ENCODE measurements at places on chromosomes 3 and 15.
A peak's percentile ranks its signal among the peaks of the same experiment; 100 is the strongest.

GRCh38 chr3:36649125-36649524 is 115.2 kb downstream of the DCLK3 start:
- no peaks in the 10 kb centered on the region for H3K36me3 ChIP-seq
- H3K27ac ChIP-seq = no peak overlapping the region
- H3K27me3 ChIP-seq = no peaks in the 10 kb centered on the region
- no peak overlapping the region for H3K4me3 ChIP-seq
- no peaks in the 10 kb centered on the region for H3K4me1 ChIP-seq
- no peak for DNase-seq

GRCh38 chr15:94125156-94125555 is 106.2 kb upstream of the MCTP2 start:
- no peaks in the 10 kb centered on the region for H3K4me1 ChIP-seq
- no peak overlapping the region for H3K27ac ChIP-seq
- no peaks in the 10 kb centered on the region for H3K36me3 ChIP-seq
- no peak overlapping the region for H3K4me3 ChIP-seq
- DNase-seq = no peak
- H3K27me3 ChIP-seq = no peaks in the 10 kb centered on the region

GRCh38 chr15:79674124-79674465 is 222.7 kb downstream of the MTHFS start:
- H3K27me3 ChIP-seq = no peaks in the 10 kb centered on the region
- no peak overlapping the region for H3K4me3 ChIP-seq
- no peak overlapping the region for H3K27ac ChIP-seq
- H3K4me1 ChIP-seq = no peaks in the 10 kb centered on the region

GRCh38 chr3:73523661-73524060 is 101.1 kb downstream of the PDZRN3 start:
- no peaks in the 10 kb centered on the region for H3K27me3 ChIP-seq
- DNase-seq = no peak
- no peak overlapping the region for H3K4me3 ChIP-seq
- no peak overlapping the region for H3K27ac ChIP-seq

DNA sequence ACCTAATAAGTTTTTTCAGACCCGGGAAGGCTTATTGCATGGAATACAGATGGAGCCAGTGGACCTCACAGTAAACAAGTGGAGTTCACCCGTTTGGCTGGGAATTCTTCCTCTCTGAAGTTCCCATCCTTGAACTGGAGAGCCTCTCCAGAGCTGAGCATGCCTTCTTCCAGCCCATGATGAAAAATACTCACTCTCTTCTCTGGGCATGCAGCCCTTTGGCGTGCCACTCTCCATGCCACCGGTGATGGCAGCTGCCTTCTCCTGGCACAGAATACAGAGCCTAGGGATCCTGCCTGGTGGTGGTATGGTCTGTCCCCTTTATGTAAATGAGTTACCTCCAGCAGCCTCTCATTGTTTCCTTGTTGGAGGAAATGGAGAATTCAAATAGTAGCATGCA is 150.8 kb downstream of the LEKR1 start:
- no peaks in the 10 kb centered on the region for H3K4me1 ChIP-seq
- DNase-seq = no peak
- H3K4me3 ChIP-seq = no peak overlapping the region
- no peaks in the 10 kb centered on the region for H3K27me3 ChIP-seq

DNA sequence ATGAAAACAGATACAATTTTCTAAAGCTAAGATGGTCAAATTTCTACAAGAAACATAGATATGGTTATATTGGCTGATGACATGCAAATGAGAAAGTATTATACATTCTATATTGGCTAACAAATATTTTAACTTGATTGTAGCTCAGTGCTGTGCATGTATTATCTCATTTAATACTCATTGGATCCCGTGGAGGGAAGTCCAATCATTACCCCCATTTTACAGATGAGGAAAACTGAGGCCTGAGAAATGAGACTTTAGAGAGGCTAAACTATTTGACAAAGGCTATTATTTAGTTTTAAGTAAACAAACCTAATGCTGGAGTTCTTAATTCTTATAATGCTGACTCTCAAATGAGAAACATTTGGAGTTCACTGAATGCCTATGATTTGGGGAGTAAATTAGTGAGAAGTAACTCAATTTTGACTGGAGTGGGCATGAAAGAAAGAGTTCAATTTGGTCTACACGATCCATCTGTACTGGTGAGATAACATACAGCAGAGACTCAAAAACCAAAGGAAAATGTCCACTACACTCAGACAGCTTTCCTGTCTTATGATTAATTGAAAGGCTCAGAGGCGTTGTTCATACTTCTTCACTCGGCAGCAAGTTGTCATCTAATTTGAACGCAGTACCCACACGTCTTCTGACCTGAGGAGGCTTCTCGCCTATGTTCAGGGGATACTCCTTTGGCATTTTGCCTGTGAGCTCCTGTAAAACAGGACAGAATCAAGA is 72.2 kb upstream of the LMOD3 start:
- no peak overlapping the region for H3K27ac ChIP-seq
- H3K4me3 ChIP-seq = no peak overlapping the region
- DNase-seq = no peak
- H3K36me3 ChIP-seq = peaks cover 24% of the 10 kb centered on the region
- H3K4me1 ChIP-seq = no peaks in the 10 kb centered on the region

- no peak for DNase-seq
- H3K27me3 ChIP-seq = no peaks in the 10 kb centered on the region
- no peaks in the 10 kb centered on the region for H3K36me3 ChIP-seq
These were observed 242.3 kb upstream of the ICE2 start for GRCh38 chr15:60721257-60721626.

DNA sequence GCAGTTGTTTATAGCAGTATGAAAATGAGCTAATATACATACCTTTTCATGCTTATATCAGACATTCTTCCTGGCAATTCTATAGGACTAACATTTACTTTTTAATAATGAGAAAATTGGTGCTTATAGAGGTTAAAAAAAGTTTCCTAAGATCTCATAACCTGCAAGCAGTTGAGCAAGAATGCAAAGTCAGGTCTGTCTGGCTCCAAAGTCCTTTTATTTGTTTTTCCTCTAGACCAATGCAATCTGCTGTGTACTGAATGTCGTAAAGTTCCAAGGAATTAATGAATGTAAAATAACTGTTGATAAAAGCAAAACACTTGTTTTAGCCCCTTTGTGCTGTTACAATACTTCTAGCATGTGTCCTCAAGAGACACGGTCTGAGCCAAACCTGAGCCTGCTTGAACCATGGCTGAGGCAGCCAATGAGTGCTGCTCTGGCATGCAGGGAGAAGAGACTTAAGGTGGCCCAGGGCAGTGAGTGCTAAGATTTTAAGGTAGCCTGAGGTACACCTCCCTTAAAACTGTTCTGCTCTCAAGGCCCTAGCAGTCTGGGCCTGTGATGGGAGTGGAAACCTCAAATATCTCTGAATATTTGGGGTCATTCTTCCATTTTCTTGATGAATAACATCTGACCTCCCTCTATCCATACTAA is 555.1 kb upstream of the NAALADL2 start:
- no peaks in the 10 kb centered on the region for H3K36me3 ChIP-seq
- H3K27ac ChIP-seq = no peak overlapping the region
- no peak overlapping the region for H3K4me3 ChIP-seq
- no peaks in the 10 kb centered on the region for H3K4me1 ChIP-seq

GRCh38 chr3:44248152-44248551 is 6.5 kb downstream of the TOPAZ1 start:
- peaks cover 10% of the 10 kb centered on the region for H3K27me3 ChIP-seq
- no peak overlapping the region for H3K27ac ChIP-seq
- H3K36me3 ChIP-seq = no peaks in the 10 kb centered on the region
- no peak for DNase-seq
- H3K4me3 ChIP-seq = no peak overlapping the region

DNA sequence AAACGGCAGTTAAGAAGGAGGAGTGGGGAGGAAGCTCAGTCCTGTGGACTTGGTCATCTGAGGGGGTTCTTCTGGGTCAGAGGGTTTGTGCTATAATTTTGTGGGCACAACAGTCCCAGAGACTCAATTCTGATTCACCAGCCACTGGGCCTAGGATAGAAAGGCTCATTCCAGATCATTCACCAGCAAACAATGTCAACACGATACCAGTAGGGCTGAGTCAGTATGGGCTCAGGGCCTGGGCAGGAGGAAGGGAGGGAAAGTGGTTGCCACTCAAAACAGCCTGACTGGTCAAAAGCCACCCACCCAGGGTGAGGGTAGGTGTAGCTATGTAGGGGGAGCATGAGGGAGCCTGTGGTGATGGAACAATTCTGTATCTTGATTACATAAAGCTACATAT is 86.9 kb upstream of the MEX3B start:
- H3K27ac ChIP-seq = no peak overlapping the region
- no peaks in the 10 kb centered on the region for H3K27me3 ChIP-seq
- H3K4me1 ChIP-seq = no peaks in the 10 kb centered on the region
- H3K36me3 ChIP-seq = peaks cover 3% of the 10 kb centered on the region
- DNase-seq = no peak
- H3K4me3 ChIP-seq = no peak overlapping the region

GRCh38 chr3:58167431-58168351 is 43.1 kb downstream of the DNASE1L3 start:
- no peak for DNase-seq
- H3K27ac ChIP-seq = no peak overlapping the region
- H3K27me3 ChIP-seq = no peaks in the 10 kb centered on the region
- no peak overlapping the region for H3K4me3 ChIP-seq

DNA sequence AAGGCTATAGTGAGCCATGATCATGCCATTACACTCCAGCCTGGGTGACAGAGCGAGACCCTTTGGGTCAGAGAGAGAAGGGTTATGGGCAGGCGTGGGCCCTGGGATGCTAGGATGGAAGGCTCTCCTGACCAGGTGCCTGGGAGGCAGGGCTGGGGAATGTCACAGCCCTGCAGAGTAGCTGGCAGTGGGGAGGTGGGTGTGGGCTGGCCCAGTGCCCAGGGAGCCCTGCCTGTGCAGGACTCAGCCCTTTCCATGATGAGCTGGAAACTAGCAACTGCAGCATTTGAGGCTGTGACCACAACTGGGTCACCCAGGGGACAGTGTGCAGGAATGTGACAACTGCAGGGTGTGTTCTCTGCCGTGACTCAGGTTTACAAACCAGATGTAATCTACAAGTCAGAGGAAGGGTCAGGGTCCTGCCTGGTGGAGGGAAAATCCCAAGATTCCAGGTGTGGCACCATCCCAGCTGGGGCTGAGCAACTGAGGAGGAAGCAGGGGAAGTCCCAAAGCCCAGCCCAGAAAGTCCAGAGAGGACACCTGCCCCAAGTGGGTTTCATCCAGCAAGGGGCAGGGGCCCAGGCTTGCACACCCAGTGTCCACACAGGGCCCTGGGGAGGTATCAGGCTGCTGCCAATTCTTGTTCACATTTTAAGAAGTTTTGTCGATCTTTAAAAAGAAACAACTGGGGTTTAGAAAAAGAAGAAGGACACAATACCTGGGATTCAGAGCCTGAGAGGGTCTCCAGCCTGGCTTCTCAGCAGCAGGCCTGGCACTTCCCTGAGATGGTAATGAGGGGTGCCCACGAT is 45.5 kb downstream of the SLC28A1 start:
- H3K4me3 ChIP-seq = no peak overlapping the region
- H3K27ac ChIP-seq = no peak overlapping the region
- no peak for DNase-seq
- no peaks in the 10 kb centered on the region for H3K27me3 ChIP-seq
- H3K4me1 ChIP-seq = peaks cover 6% of the 10 kb centered on the region

- H3K27me3 ChIP-seq = no peaks in the 10 kb centered on the region
- H3K36me3 ChIP-seq = peaks cover 8% of the 10 kb centered on the region
- H3K4me1 ChIP-seq = no peaks in the 10 kb centered on the region
- DNase-seq = no peak
These were observed 217.2 kb upstream of the UMPS start for GRCh38 chr3:124512881-124513609.

DNA sequence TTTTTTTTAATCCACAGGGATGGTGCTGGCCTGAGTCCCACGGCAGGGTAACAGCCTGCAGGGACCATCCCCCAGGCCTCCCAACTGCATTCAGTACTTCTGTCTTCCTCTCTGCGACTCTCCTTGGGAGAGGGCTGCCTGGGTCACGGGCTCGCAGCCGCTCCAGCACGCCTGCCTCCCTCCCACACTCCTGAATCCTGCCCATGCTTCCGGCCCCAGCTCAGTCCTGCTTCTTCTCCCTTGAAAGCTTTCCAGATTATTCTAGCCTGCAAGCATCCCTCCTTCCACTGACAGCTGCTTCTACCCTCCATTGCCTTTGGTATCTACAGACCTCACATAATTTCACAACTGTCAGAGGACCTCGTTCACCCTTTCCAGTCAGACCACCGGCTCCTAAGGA is 32.4 kb downstream of the MEGF11 start:
- no peak overlapping the region for H3K4me3 ChIP-seq
- DNase-seq = peak; percentile 51
- H3K27me3 ChIP-seq = no peaks in the 10 kb centered on the region
- no peaks in the 10 kb centered on the region for H3K36me3 ChIP-seq
- H3K27ac ChIP-seq = no peak overlapping the region

DNA sequence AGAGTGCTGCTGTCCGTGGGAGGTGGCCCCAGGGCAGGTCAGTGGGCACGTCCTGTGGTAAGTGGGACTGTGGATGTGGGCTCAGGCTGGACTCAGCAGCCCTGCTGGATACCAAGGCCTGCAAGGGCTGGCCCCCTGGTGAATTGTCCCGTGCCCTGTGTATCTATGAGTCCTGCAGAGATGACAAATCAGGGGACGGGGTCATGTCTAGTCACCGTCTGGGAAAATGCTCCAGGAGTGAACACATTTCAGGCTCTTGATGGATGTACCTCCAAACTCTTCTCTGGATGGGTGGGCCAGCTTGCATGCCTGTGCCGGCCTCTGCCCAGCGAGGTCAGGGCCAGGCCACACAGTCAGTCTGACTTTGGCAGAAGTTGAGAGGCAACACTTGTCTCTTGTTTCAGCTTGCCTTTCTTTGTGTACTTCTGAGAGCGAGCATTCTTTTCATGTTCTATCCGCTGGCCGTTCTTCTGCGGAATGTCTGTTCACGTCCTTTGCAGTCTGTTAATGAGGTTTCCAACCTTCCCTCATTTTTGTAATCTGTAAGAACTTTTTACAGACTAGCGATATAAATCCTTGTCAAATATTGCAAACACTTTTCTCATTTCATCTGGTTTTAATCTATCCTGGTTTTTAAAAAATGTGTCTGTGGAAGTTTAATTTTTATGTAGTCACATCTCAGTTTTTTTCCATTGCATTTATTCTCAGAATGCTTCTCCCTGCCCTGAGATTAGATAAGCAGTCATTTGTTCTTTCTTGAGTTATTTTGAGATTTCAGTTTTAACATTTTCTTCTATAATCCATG is 11.4 kb upstream of the STAB1 start:
- DNase-seq = no peak
- no peaks in the 10 kb centered on the region for H3K4me1 ChIP-seq
- no peaks in the 10 kb centered on the region for H3K27me3 ChIP-seq
- no peak overlapping the region for H3K4me3 ChIP-seq

DNA sequence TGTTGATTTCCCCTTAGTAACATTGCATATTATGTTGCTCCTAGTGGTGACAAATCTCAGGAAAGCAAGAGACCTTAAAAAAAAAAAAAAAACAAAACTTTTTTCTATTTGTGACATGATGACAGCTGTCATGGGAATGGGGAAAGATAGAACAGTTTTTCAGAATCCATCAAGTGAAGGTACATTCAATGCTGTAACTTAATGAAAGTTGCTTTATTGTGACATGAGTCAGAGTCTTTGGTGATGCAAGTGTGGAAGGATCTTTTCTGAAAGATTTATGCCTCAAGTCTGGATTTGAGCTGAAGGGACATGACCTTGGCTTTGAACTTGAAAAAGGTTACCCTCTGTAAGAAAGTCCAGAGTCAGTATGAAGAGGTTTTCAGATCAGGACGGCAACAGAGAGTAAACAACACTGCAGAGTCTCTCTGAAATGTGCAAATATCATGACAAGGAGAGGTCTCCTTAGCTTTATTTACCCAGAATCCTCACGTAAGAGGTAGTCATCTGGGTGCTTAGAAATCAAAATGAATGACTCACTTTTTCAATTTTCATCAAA is 424.7 kb downstream of the CNTN4 start:
- no peaks in the 10 kb centered on the region for H3K36me3 ChIP-seq
- no peak overlapping the region for H3K27ac ChIP-seq
- no peak overlapping the region for H3K4me3 ChIP-seq
- no peaks in the 10 kb centered on the region for H3K4me1 ChIP-seq
